HFF-Myc (cell line): ENCODE measurements at places on chromosomes 1 and 21.

DNA sequence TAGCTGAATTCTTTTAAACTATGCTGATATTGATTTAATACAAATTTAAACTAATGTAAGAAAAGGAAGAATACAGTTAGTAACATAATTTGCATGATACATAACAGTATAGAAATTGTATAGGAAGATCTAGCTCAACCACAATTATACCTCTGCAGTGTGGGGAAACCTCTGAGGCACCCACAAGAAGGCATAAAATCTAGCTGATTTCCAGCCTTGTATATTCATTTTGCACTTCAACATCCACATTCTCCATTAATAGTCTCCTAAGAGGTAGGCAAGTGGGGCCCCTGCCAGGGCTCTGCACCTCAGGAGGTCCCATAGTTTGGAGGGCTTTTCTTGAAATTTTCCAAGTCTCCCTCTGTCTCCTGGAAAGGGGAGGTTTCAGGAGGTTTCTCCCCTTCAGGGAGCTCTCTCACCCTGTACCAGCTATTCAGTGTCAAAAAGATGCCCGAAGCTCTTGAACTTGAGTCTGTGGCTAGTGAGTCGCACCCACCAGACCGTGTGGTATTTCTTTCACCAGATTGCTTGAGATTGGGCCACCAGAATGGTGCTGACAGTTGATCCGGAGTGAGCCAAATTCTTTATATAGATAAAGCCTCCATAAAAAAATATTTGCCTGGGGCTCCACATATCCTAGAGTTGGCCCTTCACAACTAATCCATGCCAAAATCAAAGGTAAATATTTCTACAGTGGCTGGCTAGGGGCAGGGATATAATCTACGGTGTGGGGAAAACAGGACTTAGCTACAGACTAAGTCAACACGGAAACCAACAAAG is 108.2 kb downstream of the TIAM1 start:
- no peak for DNase-seq

- no peak for DNase-seq
Observed at GRCh38 chr1:8164670-8165069, 138.6 kb upstream of the ERRFI1 start.

DNA sequence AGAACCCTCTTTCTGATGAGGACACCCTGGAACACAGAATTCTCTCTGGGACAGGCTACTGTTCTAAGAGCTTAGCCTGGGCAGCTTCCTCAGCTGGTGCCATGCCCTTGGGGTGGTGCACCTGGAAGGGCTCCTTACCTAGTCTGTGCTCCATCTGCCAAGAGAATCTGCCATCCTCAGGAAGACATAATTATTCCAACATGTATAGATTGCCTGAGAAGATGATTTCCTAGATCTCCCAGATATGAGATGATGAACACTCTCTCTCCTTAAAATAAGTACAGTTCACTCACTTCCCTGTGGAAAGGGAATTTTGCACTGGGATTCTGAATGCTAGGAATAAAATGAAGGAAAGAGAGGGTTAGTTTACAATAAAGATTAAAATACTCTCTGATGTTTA is 87.6 kb downstream of the NENF start:
- DNase-seq = no peak

DNA sequence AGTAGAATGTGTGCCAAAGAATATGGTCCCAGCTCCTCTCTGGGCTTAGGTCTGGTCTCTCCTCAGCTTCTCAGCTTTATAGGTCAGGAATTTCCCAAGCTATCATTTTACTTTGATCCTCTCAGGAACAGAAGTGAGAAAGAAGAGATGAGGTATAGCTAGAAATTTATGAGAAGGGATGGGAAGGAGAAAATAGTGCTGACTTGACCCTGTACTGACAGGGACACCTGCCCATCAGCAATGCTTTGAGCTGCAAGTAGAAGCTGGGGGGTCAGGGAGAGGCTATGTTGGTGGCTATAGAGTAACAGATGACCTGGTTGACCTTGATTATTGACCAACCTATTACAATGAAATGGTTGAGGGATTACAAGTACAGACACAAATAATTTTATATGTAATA is 75.0 kb downstream of the XCL2 start:
- DNase-seq = no peak

DNA sequence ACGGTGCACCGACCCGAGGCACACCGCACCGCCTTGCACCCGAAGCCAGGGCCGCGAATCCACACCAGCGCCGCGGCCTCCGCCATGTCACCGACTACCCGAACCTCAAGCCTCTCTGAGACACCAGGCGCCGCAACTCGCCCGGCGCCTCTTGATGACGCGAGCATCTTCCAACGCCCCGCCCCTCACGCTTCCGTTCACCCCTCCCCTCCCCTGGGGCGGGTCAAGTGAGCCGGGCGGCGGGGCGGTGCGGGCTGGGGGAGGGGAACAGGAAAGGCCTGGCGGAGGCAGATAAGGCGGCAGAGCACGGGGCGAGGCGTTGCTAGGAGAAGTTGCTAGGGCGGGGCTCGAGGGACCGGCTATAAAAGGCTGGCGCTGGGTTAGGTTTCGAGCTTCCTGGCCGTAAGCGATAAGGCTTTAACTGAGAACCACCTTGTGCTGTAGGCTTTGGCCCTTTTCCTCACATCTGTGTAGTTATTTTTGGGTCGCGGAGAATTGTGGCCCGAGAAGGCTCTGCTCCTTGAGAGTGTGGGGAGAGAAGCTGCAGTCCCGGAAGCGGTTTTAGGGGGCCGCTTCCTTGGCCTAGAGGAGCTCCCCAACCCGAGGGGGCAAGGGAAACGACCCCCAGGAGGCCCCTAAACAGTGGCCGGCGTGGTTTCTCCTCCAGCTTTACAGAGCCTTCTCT is at the start of gene SDE2:
Gene SDE2, minus strand, starts transcription at position 117 of the 685 bp plus-strand sequence. Its CDS starts 31 bp downstream, at position 86.
- DNase-seq = peak; percentile 93

DNA sequence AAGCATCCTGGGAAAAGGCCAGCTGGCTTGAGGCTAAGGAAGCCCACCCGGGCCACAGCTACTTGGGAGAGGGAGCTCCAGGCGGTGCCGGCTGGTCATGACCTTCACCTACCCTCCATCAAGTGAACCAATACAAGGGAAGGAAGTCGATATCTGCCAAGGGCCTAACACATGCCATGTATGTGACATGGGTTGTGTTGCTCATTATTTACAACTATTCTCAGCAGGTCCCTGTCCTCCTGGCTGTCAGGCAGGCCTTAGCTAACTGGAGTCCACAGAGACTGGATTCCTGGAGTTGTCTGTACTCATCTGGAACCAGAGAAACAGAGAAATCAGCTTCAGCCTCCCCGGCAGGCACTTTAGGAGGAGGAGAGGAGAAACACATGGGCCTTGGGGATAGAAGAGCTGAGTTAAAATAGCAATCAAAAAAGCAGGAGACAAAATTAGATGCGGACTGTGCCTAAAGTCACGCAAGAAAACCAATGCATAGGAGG is 15.7 kb downstream of the TCEA3 start:
- DNase-seq = no peak

DNA sequence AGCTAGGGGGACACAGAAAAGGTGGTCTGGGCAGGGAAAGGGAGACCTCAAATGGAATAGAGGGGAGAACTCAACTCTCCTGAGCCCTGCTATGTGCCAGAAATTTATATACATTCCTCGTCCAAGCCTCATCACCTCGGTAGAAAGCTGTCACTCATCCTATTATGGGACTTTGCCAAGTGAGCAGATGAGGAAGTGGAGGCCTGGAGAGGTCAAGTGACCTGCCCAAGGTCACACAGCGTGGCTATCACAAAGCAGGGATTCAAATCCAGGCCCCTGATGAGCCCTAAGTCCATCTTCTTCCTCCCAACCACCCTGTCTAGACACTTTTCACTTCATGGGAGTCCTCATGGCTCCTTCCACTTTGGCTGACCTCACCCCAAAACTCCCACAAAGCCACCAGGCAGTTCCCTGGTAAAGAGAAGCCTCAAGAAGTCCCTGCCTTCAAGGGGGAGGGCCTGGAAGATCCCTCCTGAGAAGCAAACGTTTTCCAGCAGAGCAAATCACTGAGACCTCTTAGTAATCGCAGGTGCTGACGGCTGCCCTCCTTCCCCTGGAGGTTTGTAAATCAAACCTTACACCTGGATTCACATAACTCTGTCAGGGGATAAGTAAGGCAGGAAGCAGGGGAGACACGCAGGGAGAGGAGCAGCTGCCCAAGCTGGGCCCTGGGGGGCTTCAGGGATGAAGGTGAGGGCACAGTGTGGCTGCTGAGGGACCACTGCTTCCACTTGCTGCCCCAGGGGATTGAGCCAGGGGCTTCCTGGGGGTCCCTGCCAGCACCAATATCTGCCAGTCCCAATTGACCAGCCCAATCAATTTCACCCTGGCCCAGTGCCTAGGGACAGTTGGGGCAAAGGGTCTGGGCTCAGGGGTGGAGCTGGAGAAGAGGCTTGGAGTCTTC is 351.2 kb downstream of the MATN1 start:
- no peak for DNase-seq
